ENCODE measurements at places on chromosomes 11 and 22. TPM values are rescaled to one million over a fixed set of nuclear protein-coding genes. Genes with fewer than 3 reads are reported as not detected.

The OR52H1 gene
- total RNA-seq, result 0.96 TPM

DNA sequence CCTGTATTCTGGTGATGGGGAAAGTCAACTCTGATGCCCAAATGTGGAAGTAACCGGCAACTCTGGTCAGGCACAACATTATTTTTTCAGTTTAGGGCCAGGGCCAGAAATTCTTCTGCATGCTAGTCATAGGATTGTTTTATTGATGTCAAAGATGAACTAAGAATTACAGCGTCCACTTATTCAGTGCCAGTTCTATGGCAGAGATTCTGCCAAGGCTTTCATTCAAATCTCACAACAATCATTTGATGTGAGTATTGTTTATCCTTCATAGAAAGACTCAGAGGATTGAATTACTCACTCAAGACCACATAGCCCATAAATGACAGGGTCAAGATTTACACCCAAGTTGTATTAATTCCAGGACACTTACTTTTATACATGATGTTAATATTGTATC lies 87.7 kb downstream of the TMPRSS5 start:
- no peak overlapping the region for H3K27ac ChIP-seq
- no peaks in the 10 kb centered on the region for H3K36me3 ChIP-seq
- no peaks in the 10 kb centered on the region for H3K27me3 ChIP-seq
- H3K4me1 ChIP-seq, result peaks cover 2% of the 10 kb centered on the region

- peaks cover 1% of the 10 kb centered on the region for H3K27me3 ChIP-seq
- H3K36me3 ChIP-seq, result no peaks in the 10 kb centered on the region
- no peaks in the 10 kb centered on the region for H3K4me1 ChIP-seq
- no peak for DNase-seq
Observed at GRCh38 chr11:109034339-109034696, 369.4 kb downstream of the DDX10 start.

- H3K27ac ChIP-seq, result no peak overlapping the region
- H3K4me3 ChIP-seq, result no peak overlapping the region
- DNase-seq, result no peak
- H3K27me3 ChIP-seq, result no peaks in the 10 kb centered on the region
- no peaks in the 10 kb centered on the region for H3K4me1 ChIP-seq
Observed at GRCh38 chr11:9596926-9597464, 23.5 kb downstream of the WEE1 start.

GRCh38 chr22:28989484-28989883 lies 72.1 kb downstream of the C22orf31 start:
- no peak overlapping the region for H3K4me3 ChIP-seq
- DNase-seq, result no peak
- no peak overlapping the region for H3K27ac ChIP-seq
- no peaks in the 10 kb centered on the region for H3K27me3 ChIP-seq

- H3K4me1 ChIP-seq, result no peaks in the 10 kb centered on the region
- no peak overlapping the region for H3K4me3 ChIP-seq
- DNase-seq, result no peak
- H3K27ac ChIP-seq, result no peak overlapping the region
- H3K36me3 ChIP-seq, result no peaks in the 10 kb centered on the region
- H3K27me3 ChIP-seq, result no peaks in the 10 kb centered on the region
Observed at GRCh38 chr11:45275828-45276227, 10.3 kb downstream of the SYT13 start.

GRCh38 chr22:19383292-19383691 lies 48.2 kb downstream of the HIRA start:
- peaks cover 2% of the 10 kb centered on the region for H3K36me3 ChIP-seq
- no peaks in the 10 kb centered on the region for H3K4me1 ChIP-seq
- DNase-seq, result no peak
- H3K27me3 ChIP-seq, result no peaks in the 10 kb centered on the region

Measured in aorta (tissue), 5 donors.